Foreskin fibroblast (primary cell): ENCODE measurements at places on chromosomes 1 and 21.

DNA sequence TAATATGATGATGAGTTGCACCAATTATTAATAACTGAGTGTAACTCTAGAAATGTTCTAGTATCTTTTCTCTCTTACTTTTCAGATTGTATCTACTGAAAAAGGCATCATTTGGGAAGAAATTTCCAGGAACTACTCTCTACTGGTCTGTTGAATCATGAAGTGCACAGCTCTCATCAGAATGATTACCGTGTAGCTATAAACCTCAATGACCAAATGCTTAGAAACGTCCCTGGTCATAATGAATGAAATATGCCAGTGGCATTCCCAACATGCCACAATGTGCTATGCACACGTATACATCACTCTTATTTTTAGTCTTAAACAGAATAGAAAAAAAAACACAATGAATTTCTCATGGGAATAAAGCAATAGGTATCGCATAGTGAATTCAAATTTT is 534.3 kb upstream of the OLFM3 start:
- DNase-seq: no peak

DNA sequence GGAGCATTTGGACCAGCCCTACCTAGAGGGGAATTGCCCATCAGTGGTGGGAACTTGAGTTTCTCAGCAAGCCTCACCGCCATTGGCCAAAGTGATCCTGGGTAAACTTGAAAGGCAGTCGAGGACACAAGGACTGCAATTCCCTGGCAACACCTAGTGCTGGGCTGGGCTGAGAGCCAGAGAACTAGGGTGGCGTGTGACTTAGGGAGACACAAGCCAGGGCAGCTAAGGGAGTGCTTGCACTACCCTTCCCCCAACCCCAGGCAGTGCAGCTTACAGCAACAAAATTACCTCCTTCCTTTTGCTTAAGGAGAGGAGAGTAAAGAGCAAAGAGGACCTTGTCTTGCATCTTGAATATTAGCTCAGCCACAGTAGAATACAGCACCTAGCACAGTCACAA is 176.9 kb upstream of the PRMT6 start:
- no peak for DNase-seq

DNA sequence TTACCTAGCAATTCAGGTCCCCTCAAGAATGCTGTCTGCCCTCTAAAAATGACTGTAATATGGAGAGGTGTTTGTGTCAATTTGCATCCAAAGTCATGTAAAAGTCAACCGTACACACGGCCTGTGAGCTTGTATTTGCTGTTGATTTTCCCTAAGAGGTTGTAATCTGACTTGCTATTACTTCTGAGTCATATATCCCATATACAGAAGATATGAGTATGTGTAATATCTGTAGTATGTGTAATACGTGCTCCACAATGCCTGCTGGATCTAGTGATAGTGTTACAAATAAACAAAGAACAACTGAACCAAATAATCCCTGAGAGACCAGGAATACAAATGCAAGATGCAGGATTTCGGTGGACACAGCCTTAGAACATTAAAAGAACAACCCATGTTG is 1.4 kb upstream of the KCNJ6 start:
- DNase-seq: peak; percentile 41

- DNase-seq: no peak
Observed at GRCh38 chr21:45988366-45989347, 7.1 kb downstream of the COL6A1 start.

GRCh38 chr1:200184196-200184595 is 156.7 kb downstream of the NR5A2 start:
- DNase-seq: peak; percentile 83

DNA sequence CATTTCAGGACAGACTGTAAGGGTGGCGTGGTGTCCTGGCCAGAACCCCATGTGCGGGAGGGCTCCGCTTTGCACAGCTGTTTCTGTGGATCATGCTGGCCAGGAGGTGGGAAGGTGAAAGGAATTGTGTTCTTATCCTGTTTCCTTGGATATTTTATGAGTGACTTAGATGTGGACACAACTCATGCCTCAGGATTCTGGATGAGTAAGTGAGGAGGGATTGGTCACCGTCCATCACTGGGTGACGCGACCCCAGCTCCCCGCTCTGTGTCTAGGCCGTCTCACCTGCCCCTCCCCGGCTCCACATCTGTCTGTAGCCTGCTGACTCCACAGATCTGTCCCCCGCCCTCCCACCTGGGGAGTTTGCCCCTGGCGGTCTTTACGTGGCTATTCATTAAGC is 48.8 kb downstream of the PIK3CD start:
- peak; percentile 89 for DNase-seq

DNA sequence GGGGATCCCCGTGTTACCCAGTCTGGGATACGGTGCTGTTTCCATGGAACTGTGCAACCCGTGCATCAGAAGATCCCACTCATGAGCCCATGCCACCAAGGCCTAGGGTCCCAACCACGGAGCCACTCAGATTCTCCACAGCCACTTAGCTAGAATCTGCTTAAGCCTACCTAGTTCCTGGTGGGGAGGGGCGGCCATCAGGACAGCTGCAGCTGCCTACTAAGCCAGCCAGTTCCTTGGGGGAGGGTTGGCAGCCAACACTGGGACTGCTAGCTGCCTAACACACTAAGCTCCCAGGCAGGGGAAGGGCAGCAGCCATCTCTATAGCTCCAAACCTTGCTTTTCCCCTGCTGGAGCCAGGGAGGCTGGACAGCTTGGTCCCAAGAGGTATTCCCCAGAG is 549.2 kb upstream of the BRINP3 start:
- DNase-seq: no peak

DNA sequence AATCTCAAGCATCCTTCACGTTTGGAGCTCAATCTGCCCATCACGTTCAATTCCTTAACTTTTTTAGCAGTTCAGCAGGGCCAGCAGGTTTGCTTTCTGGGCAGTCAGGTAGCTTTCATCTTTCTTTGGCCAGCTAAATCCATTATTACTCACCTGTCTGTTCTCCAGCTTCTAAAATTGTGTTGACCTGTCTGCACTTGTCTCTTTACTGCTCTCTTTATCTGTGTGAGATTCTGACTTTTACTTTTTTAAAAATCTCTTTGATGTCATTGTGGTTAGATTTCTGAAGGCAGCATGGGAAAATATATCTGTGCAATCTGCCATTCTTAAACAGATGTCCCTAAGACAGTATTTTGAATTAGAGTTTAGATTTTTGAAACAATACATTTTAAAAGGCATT is 24.9 kb upstream of the CYYR1 start:
- no peak for DNase-seq

GRCh38 chr1:33468967-33469366 is 3.5 kb upstream of the ZSCAN20 start:
- DNase-seq: no peak

GRCh38 chr1:231069333-231069732 is 29.3 kb upstream of the FAM89A start:
- DNase-seq: no peak

GRCh38 chr21:37380349-37381323 is 14.1 kb downstream of the DYRK1A start:
- no peak for DNase-seq

DNA sequence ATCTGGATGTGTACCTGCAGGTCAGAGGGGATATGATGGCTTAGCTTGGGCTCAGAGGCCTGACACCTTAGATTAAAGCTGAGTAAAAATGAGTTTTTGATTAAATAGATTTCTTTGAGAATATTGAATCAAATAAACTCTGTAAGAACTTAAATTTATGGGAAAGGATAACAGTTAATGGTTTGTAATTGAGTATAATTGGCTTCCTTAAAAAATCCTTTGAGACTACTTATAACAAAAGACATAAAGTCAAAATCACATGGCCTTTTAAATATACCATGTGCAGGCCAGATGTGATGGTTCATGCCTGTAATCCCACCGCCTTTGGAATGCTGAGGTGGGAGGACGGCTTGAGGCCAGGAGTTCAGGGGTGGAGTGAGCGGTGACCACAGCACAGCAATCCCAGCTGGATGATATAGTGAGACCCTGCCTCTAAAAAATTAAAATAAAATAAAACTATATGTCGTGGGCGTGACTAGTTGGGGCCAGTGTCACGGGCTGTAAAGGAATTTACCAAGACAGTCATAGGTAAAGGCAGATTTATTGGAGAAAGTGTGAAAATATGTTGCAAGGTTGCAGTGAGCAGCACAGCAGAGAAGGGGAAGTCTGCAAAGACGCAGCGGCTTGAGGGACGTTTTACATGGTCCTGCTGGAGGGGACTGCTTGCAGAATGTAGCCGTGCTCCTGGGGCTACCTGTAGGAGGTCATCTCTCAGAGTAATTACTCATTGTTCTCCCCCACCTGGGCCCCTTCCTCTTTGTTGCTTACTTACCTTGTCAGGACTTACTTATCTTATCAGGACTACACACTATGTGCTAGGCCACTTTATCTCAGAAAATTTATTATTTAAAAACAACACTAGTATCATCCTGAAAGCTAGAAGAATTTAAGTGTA is 122.3 kb downstream of the ZMYM4 start:
- DNase-seq: peak; percentile 57

- no peak for DNase-seq
Observed at GRCh38 chr1:183126000-183126366, 60.1 kb upstream of the LAMC2 start.

GRCh38 chr1:151739590-151740355 is 18.5 kb downstream of the RIIAD1 start:
- DNase-seq: no peak

GRCh38 chr1:85940656-85941306 is 215.8 kb downstream of the COL24A1 start:
- DNase-seq: peak; percentile 66

GRCh38 chr1:39195166-39196111 is 9.1 kb upstream of the MACF1 start:
- DNase-seq: peak; percentile 38

- DNase-seq: no peak
Observed at GRCh38 chr1:36554323-36554628, 71.6 kb upstream of the CSF3R start.

GRCh38 chr1:225944387-225944786 is 3.4 kb upstream of the LEFTY2 start:
- no peak for DNase-seq

DNA sequence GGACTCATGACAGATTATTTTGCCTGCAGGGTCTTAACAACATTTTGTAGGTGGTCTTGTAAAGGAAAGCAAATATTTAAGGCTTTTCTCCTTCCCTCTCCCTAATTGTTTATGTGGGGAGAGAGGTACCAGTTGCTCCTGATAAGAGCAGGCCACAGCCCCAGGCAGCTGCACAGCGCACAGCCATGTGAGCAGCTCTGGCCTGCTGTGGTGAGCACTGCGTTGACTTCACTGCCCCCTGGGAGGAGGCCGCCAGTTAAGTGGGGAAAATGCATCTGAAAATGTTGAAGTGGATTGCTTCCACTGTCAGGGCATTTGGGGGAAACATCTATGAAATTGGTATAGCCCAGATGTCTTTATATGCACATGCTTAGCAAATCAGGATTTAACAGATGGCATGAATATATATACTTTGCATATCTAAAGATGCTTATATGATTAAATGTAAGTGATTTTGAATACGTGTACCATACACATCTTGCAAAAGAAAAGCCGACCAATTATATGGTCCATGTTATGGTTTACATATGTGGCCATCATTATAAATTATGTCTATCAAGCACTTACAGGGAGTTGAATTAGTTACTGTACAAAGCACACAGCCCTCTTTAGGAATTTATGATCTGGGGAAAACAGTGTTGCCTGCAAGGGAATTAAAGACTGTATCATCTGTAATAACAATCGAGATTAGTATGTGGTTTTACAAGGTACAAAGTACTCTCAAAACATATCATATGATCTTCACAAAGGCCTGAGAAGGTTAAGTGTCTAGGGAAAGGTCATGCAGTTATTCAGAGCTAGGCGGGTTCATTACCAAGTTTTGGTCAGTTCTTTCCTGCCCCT is 132.1 kb downstream of the RHOU start:
- no peak for DNase-seq

- DNase-seq: no peak
Observed at GRCh38 chr21:44994047-44994694, 54.3 kb downstream of the SLX9 start.

- DNase-seq: no peak
Observed at GRCh38 chr21:36188081-36188681, 31.6 kb downstream of the DOP1B start.

GRCh38 chr21:39845571-39846130 is 21.6 kb upstream of the PCP4 start:
- DNase-seq: no peak

- DNase-seq: no peak
Observed at GRCh38 chr1:220927442-220927841, 48.2 kb downstream of the HLX start.

DNA sequence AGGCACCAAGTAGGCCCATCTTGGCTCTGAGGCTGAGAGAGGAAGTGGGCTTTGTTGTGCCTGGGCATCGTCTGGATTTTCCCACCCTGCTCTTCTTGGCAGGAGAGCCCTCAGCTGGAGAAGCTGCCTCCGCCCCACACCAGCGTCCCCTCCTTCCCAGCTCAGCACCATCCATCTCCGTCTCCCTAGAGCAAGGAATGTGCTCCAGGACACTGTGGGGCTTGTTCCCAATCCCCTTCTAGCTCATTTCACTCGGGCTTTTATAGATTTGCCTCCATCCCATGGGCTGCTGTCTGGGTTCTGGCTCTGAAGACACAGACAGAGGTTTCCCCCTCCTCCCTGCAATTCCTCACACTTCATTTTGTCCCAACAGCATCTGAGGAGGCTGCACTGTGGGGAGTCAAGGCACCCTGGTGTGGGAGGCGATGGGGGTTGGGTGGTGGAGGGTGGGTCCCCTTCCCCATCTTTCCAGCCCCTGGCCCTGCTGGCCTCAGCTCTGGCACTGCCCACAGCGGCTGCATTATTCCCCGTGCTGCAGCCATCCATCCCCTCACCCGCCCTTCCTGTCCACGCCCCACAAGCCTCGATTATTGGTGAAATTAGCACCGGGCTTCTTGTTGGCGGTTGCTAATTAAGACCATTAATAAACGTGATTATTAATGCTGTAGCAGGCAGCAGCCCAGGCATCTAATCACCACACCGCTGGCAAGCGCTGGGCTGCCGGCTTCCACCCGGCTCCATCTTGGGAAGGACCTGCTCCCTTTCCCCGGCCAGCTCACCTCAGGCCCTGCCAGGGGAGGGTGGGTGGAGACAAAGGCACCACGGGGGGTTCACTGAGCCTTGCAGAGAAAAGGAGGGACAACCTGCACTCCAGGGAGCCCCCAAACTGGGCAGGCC is 21.7 kb downstream of the RHBG start:
- no peak for DNase-seq

DNA sequence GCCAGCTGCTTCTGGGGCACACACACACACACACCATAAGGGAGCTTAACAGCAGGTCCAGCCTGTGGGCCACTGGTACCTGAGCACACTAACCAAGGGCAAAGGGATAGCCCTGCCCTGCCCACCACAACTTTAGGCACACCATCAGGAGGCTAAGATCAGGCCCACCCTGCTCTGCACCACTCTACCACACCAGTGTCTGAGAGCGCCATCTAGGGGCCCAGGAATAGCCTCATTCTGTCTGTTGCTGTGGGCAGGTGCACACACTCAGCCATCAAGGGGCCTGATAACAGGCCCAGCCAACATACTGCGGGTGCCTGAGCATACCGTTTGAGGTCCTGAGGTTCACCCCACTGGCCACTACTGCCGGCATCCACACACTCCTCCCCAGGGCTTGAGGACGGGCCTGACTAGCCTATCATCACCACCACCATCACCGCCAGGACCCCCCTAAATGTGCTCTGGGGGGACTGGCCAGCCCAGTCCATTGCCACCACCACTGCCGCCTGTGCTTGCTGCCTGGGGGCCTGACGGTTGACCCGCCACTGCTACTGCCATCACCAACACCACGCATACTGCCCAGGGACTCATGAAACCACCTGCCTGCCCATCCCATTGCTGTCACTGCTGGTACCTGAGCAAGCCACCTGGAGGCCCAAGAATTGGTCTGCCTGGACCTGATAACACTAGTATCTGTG is 31.3 kb downstream of the NSL1 start:
- no peak for DNase-seq
